ENCODE measurements at places on chromosomes 3 and 15.
A peak's percentile ranks its signal among the peaks of the same experiment; 100 is the strongest.

GRCh38 chr3:123652342-123652984 lies 67.6 kb upstream of the HACD2 start:
- peak; percentile 86 for DNase-seq

DNA sequence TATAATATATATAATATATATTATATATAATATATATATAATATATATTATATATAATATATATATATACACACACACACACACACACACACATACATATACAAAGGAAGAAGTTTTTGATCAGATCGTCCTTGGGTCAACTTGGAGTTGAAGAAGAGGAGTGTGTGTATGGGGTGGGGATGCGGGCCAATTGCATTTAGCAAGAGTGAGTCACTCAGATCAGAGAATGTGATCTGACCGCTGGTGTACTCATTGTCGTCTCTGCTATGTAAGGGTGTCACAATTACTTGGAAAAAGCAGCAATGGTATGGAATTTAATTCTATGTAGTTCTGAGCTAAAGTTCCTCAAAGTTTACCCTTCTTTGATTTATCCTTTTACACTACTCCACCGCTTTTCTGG lies 4.6 kb upstream of the VGLL3 start:
- no peak for DNase-seq

GRCh38 chr3:28856796-28857195 lies 424.1 kb upstream of the RBMS3 start:
- DNase-seq = no peak

- DNase-seq = no peak
These were observed 215.0 kb upstream of the THBS1 start for GRCh38 chr15:39365873-39366272.

- no peak for DNase-seq
These were observed 21.8 kb downstream of the MAP2K5 start for GRCh38 chr15:67564021-67564967.

DNA sequence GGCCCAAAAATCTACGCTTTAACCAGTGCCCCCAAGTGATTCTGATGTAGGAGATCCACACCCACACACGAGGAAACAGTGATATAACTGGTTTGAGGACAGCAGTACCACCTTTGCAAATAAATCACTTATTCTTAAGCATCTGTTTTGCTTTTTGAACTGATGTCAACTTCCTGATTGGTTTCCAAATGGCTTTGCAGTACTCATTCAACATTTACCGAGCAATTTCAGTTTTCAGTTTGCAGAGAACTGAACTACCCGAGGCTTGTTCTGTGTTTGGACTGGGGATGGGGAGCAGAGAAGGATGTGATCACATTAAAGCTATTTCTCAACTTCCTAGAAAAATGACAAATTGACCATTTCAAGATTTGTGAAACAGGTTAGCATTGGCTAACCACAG lies 1.1 kb upstream of the GYG1 start:
- DNase-seq = peak; percentile 52
